RPMI7951 (cell line): ENCODE measurements at places on chromosomes 4 and X.

DNA sequence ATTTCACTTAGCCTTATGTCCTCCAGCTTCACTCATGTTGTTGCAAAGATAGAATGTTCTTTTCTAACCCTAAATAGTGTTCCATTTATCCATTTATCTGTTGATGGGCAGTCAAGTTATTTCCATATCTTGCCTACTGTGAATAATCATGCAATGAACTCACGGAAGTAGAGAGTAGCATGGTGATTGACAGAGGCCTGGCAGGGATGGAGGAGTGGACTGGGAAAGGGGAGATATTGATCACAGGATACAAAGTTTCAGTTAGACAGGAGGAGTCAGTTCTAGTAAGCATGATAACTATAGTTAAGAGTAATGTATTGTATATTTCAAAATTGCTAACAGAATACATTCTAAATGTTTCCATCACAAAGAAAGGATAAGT is 10.3 kb upstream of the CLNK start:
- no peak for DNase-seq

- DNase-seq = peak; percentile 57
Observed at GRCh38 chr4:187826725-187827124, 168.8 kb upstream of the ZFP42 start.

GRCh38 chr4:80931631-80932081 is 98.9 kb upstream of the BMP3 start:
- DNase-seq = no peak

- peak; percentile 50 for DNase-seq
Observed at GRCh38 chrX:53831662-53832635, 145.4 kb upstream of the HUWE1 start.

DNA sequence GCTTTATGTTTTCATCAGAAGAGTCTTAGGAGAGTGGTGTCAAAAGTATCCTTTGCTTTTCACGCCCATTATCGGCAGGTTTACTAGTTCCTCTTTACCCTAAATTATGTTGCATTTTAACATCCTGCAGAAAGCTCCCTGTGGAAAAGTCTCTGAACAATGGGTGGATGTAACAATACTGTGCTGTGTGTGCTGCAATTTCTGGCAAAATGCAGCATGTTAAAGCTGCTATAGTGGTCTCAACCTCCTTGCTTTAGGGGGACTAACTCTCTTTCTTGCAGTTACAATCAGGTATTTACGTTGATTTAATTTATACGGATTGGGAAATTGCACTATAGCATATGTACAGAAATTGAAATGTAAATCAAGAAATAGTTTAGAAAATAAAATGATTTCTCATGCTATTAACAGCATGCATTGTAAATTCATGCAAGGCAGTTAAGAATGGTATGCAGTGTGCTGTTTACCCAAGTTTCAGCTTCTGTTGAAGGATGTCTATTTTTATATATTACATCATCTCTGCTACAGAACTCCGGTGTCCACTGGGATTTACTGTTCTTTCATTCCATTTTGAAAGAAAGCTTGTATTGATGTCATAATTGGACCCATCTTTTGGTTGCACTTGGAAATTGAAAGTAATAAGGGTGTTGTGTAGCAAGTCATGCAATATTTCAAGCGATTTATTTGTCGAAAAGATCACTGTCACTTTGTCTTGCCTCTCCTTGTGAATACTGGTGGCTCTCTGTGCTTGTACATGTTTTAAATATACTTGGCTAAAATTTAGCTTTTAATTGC is 145.7 kb downstream of the RAPGEF2 start:
- DNase-seq = peak; percentile 55

GRCh38 chr4:48432017-48432416 is 51.1 kb upstream of the SLC10A4 start:
- no peak for DNase-seq

GRCh38 chr4:94228493-94229216 is 21.0 kb downstream of the SMARCAD1 start:
- no peak for DNase-seq

- DNase-seq = no peak
Observed at GRCh38 chrX:138771047-138771446, 59.5 kb upstream of the FGF13 start.

DNA sequence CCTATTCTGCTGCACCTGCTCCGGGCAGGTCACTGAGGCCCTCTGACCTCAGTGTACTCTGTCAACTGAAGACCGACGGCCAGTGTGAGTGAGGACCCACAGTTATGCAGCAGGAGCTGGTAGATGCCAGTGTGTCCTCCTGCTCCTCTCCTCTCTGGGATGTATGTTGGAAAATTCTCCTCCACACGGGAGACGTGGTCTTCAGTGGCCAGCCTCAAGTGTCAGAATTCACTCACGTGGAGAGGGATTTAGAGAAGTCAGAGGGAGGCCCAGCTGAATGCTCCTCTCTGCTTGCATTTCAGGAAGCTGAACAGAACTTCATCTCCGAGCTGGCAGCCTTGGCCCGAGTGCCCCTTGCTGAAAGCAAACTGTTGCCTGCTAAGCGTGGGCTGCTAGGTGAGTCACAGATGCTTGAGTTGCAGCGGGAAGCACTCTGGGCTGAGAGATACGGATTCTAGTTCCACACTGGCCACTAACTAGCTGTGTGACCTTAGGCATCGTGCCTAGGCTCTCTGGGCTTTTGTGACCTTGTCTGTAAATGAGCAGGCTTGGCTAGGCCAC is 83.6 kb downstream of the CRMP1 start:
- no peak for DNase-seq

DNA sequence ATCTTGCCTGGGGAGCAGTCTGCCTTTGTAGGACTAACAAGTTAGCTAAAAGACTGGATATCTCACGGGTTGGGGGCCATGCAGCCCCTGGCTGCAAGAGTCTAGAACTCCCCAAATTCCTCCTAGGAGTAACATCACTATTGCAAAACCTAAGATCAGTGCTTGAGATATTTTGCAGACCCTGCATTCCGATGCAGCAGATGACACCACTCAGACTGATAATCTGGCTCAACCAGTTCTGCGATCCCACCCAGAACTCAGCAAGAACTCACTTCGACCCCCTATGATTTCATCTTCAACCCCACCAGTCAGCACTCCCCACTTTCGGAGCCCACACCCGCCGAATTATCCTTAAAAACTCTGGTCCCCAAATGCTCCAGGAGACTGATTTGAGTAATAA is 834.0 kb downstream of the C4orf33 start:
- DNase-seq = no peak

GRCh38 chr4:8870647-8871416 is 807 bp downstream of the HMX1 start:
- no peak for DNase-seq

- DNase-seq = no peak
Observed at GRCh38 chrX:79570524-79571240, 203.5 kb upstream of the ITM2A start.

DNA sequence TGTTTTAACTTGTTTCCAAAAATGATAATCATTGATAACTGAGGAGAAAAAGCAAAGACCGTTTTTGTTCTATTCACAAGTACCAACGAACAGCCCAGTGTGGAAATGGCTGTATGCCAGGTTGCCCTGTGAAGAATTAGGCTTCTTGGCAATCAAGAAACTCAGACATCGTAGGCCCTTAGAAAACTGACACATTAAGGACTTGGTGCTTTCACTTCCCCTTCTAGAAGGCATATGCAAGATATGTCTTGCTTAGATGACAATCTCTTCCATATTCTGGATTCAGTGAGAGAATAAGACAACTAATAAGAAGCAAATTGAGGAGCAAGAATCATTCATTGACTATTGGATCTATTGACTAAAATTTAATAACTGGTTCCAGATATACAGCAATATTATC is 56.6 kb downstream of the ANAPC10 start:
- no peak for DNase-seq

- DNase-seq = peak; percentile 3
Observed at GRCh38 chr4:159549098-159549518, 446.2 kb downstream of the RAPGEF2 start.

- DNase-seq = peak; percentile 54
Observed at GRCh38 chr4:8269535-8270417, at the start of gene HTRA3. Gene HTRA3, plus strand, starts transcription at chr4:8269754. Its CDS starts 215 bp downstream, at chr4:8269969.

GRCh38 chr4:1055721-1056590 is 44.5 kb downstream of the FGFRL1 start:
- DNase-seq = no peak

GRCh38 chr4:7731437-7731836 is 208.2 kb downstream of the AFAP1 start:
- no peak for DNase-seq

- DNase-seq = no peak
Observed at GRCh38 chr4:2789351-2789750, 3.5 kb upstream of the SH3BP2 start.

- peak; percentile 83 for DNase-seq
Observed at GRCh38 chr4:89110986-89111832, at the start of gene TIGD2. Gene TIGD2, plus strand, starts transcription at chr4:89111533. Its CDS starts 1,442 bp downstream, at chr4:89112975.
